ENCODE measurements at places on chromosomes 1 and 21.

- DNase-seq, result peak; percentile 89
Observed at GRCh38 chr1:103525607-103526507, at the start of gene RNPC3. TSS of gene RNPC3 (plus strand) at chr1:103525699. CDS start at chr1:103526071, 372 bp downstream.

GRCh38 chr1:93002781-93003180, 41.5 kb upstream of the DIPK1A start:
- no peak for DNase-seq

- no peak for DNase-seq
Observed at GRCh38 chr1:17585266-17585987, 45.9 kb downstream of the ARHGEF10L start.

GRCh38 chr21:18161841-18162240, 82.8 kb upstream of the CHODL start:
- DNase-seq, result no peak

GRCh38 chr1:165699577-165699976, 1.2 kb upstream of the ALDH9A1 start:
- DNase-seq, result no peak

GRCh38 chr1:25031966-25032667, 102.0 kb upstream of the RUNX3 start:
- DNase-seq, result peak; percentile 70

- DNase-seq, result no peak
Observed at GRCh38 chr1:165671526-165671925, 26.8 kb downstream of the ALDH9A1 start.

GRCh38 chr21:19461481-19462205, 1058.1 kb upstream of the TMPRSS15 start:
- DNase-seq, result no peak

GRCh38 chr1:226862890-226863289, 7.5 kb upstream of the PSEN2 start:
- no peak for DNase-seq

DNA sequence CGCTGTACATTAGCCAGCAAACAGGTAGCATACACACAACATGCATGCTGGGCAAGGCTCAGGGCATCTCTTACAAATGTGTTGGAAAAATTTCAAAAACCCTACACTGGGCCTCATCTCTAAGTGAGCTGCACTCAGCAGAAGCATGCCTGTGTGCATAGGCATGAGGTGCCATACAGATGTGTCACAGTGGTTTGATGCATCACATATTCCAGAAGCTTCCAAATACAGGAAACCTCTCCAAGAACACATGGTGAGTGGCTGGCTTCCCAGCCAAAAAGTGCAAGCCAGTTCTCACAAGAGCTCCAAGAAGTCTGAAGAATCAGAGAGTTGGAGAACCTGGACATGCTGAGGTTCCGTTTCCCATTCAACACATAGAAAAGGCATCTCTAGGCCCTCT, 58.3 kb downstream of the CD46 start:
- DNase-seq, result no peak

- no peak for DNase-seq
Observed at GRCh38 chr1:20491866-20492265, 5.9 kb upstream of the CAMK2N1 start.

GRCh38 chr1:220876511-220877376, 2.5 kb upstream of the HLX start:
- DNase-seq, result no peak

DNA sequence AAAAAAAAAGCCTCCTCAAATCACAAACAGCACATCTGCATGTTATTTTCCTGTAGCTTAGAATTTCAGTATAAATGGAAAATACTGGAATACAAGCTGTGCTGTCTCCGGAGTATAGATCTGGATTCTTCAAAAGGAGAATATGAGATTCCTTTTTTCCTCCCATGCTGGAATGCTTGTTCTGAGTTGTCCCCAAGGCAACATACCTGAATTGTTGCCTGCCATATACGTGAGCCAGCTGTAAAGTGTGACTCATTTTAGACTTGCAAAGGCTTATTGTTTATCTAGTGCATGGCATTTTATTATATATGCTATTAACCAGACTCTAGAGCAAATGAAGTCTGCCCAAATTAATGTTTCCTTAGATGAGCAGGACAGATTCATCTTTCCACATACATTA, 95.0 kb upstream of the C1orf105 start:
- DNase-seq, result no peak

- no peak for DNase-seq
Observed at GRCh38 chr1:158059984-158060383, 66.5 kb downstream of the KIRREL1 start.

DNA sequence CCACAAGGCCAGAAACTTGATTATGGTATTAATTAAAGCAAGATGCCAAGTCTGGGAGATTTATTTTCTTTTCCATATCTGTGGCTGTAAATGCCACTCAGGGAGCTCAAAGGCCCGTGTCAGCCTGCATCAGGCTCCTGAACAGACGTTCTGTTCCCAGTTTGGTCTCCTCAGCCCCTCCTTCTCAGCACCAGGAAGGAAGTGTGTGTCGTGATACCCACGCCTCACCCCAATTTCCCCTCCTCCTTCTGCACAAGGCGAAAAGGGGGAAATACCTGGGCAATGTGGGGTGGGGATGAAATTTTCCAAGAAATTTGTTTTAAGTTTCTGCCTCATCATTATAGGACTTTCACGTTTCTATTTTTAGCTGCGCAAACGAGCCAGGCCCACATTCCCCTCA, 112.0 kb downstream of the SYF2 start:
- no peak for DNase-seq

DNA sequence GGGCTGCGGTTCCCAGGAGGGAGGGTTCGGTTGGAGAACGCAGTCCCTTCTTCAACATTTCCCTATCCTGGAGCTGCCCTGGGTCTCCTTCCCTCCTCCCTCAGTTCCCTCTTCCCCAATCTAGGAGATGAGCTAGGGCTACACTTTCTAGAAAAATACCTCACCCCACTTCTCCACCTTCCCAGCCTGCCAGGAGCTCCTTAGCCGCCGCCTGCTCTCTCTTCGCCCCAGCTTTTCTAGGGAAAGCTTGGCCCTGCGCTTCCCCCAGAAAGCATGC, 488 bp upstream of the ADAMTS1 start:
- DNase-seq, result no peak

DNA sequence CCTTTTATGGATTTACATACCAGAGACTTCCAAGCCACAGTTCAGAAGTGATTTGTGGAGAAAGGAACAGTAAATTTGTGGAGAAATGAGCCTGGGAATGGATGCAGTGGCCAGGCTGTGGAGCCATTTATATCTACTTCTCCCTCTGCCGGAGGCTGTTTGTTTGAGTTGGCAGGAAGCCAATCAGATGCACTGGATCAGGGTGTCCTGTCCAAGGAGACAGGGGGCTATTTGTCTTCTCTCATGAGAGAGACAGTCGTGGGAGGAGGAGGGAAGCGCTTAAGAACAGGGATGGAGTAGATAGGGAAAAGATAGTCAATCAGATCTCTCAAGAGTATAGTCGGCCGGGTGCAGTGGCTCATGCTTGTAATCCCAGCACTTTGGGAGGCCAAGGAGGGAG, 2.8 kb upstream of the HAPLN2 start:
- DNase-seq, result no peak

DNA sequence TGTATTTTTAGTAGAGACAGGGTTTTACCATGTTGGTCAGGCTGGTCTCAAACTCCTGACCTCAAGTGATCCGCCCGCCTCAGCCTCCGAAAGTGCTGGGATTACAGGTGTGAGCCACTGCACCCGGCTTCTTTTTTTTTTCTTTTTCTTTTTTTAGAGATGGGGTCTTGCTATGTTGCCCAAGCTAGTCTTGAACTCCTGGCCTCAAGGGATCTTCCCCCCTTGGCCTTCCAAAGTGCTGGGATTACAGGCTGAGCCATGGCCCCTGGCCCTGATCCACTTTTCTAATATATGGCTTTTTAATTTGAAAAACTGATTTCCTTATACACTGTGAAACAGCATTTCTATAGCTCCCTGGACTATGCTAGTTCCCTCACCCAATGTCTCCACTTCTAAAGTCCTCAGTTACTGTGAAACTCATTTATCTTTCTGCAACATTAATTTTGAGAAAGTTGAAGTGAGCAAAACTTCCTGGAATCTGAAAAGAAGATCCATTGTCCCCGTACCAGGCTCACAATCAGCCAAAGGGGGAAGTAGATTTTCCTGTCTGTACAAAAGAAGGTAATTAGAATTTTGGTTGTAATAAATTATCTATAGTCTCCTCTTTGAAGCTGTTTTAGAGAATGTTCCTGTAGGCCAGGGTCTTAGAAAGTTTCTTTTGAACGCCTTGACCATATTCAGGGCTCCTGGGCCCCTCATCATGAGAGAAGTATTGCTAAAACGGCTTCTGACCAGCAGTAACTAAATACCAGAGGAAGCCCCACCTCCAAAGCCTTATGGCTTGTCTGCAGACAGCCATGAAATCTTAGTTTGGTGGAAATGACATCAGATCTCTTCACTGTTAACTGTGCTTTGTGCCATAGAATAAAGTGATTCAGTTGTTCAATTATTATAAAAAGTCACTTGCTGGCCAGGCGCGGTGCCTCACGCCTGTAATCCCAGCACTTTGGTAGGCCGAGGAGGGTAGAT, 34.9 kb downstream of the DEGS1 start:
- no peak for DNase-seq

- DNase-seq, result no peak
Observed at GRCh38 chr1:182484531-182485257, 34.7 kb downstream of the RGSL1 start.

GRCh38 chr21:32605469-32605868, 6.7 kb downstream of the CFAP298 start:
- DNase-seq, result no peak

GRCh38 chr1:16605532-16606505, 7.5 kb downstream of the NBPF1 start:
- no peak for DNase-seq

GRCh38 chr1:100883963-100884362, 10.7 kb downstream of the EXTL2 start:
- DNase-seq, result no peak

GRCh38 chr1:49106445-49106844, 329.8 kb upstream of the BEND5 start:
- DNase-seq, result no peak

- DNase-seq, result no peak
Observed at GRCh38 chr1:163231385-163231784, 28.7 kb upstream of the RGS5 start.

DNA sequence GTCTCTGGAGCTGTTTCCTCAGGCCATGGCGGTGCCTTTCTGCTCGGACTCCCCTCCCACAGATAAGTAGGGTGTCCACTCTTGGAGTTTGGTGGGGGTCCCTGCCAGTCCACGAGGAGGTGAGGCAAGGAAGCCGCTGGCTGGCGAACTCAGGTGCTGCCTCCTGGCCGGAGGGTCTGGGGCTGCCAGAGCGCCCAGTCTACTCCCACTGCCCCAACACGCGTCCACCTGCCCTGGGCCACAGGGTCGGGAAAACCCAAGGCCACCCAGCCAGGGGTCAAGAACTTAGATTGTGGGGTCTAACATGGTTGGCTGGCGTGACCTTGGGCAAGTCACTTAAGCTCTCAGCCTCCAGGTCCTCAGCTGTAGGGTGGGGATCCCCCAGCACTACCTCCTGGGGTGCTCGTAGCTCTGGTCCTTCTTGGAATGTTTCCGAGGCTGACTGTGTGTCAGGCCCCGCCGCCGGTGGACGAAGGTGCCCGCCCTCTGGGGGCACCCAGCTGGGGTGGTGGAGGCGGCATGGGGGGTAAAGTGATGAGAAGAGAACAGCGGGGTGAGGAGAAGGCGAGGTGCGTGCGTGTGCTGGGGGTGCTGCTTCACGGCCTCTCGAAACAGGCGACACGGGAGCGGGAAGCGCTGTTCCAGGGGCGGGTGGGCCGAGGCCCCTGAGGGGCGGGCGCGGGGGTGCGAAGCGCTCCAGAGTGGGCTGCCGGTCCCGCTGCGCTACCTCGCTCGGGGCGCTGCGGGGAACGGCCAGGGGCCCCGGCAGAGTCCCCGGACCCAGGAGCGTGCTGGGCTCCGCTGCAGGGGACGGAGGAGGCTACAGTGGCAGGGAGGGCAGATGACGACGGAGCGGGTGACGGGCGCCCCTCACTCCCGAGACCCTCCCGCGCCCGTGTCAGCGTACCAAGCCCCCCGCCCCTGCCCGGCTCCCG, 1.2 kb downstream of the SH2D5 start:
- DNase-seq, result peak; percentile 8

- no peak for DNase-seq
Observed at GRCh38 chr1:186295980-186296379, 79.1 kb downstream of the TPR start.

- no peak for DNase-seq
Observed at GRCh38 chr1:22207511-22208267, 64.8 kb upstream of the WNT4 start.

DNA sequence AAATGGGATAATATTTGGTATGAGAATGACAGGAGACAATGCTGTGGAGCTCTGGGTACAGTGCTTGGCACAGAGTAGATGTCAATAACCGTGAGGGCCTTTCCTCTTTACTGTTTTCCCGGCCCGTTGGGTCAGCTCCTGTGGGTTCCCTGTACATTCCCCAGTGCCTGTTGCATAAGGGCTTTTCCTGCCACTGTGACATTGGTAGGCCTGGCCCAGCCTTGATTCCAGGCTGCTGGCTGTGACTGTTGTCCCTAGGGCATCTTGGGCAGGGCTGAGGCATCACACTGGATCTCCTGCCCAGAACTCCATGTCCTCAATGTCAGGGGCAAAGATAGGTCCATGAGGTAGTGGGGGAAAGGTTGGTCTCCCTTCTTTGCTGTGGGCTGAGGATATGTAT, 25.8 kb upstream of the MYCL start:
- no peak for DNase-seq

All from activated CD4-positive, alpha-beta T cell treated with anti-CD3 and anti-CD28 coated beads, Interleukin-2, amount 10 ng/mL, durations not matched to agents 7 days and 5 days (primary cell).